CD4-positive, alpha-beta T cell (primary cell): ENCODE measurements at places on chromosomes 2 and 18. TPM values are rescaled to one million over a fixed set of nuclear protein-coding genes. Genes with fewer than 3 reads are reported as not detected.
A peak's percentile ranks its signal among the peaks of the same experiment; 100 is the strongest.

GRCh38 chr2:53670331-53670730 is 97.3 kb upstream of the CHAC2 start:
- H3K4me1 ChIP-seq, result no peaks in the 10 kb centered on the region
- peaks cover 6% of the 10 kb centered on the region for H3K36me3 ChIP-seq
- no peaks in the 10 kb centered on the region for H3K27me3 ChIP-seq

- DNase-seq, result no peak
- no peaks in the 10 kb centered on the region for H3K36me3 ChIP-seq
- no peaks in the 10 kb centered on the region for H3K27me3 ChIP-seq
- H3K27ac ChIP-seq, result no peak overlapping the region
- peaks cover 2% of the 10 kb centered on the region for H3K4me1 ChIP-seq
Measured at GRCh38 chr2:84534225-84534624, 17.9 kb downstream of the DNAH6 start.

GRCh38 chr2:37920570-37920969 is 4.5 kb upstream of the RMDN2 start:
- peaks cover 6% of the 10 kb centered on the region for H3K4me1 ChIP-seq
- H3K27me3 ChIP-seq, result peaks cover 2% of the 10 kb centered on the region
- no peak overlapping the region for H3K4me3 ChIP-seq
- H3K36me3 ChIP-seq, result no peaks in the 10 kb centered on the region

DNA sequence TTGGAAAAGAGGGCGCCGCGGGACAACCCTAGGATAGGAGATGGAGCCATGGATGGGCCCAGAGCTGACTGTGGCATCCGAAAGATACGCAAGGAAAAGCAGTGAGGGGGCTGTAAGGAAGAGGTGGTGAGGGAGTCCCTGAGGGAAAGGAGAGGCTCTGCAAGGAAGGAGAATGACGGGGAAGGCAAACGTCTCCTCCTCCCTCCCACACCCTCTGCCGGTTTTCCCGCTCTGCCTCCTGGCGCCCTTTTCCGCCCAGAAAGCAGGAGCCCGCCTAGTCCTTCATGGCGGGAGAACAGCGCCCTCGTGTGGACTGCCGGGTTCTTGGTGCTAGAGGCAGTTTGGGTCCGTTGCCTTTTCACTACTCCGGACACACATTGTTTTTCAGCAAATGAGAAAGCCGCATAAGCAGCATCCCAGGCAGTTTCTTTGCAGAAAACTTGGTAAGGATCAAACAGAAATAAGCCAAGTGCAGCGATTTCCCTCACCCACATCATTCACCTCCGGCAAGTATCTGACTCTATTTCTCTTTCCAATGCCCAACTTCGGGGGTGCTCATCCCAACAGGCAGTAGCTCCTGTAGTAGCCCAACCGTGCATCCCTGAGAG is 200.4 kb downstream of the INO80D start:
- no peaks in the 10 kb centered on the region for H3K36me3 ChIP-seq
- peaks cover 3% of the 10 kb centered on the region for H3K4me1 ChIP-seq
- no peak overlapping the region for H3K27ac ChIP-seq
- H3K4me3 ChIP-seq, result no peak overlapping the region
- H3K27me3 ChIP-seq, result peaks cover 10% of the 10 kb centered on the region
- peak; percentile 46 for DNase-seq

GRCh38 chr2:22826703-22827102 is 558.3 kb upstream of the KLHL29 start:
- H3K27ac ChIP-seq, result no peak overlapping the region
- no peaks in the 10 kb centered on the region for H3K27me3 ChIP-seq
- no peak overlapping the region for H3K4me3 ChIP-seq
- DNase-seq, result no peak
- H3K36me3 ChIP-seq, result no peaks in the 10 kb centered on the region
- H3K4me1 ChIP-seq, result no peaks in the 10 kb centered on the region

GRCh38 chr2:191705084-191705483 is 27.1 kb downstream of the NABP1 start:
- H3K4me1 ChIP-seq, result no peaks in the 10 kb centered on the region
- H3K36me3 ChIP-seq, result peaks cover 12% of the 10 kb centered on the region
- no peak overlapping the region for H3K27ac ChIP-seq
- H3K4me3 ChIP-seq, result no peak overlapping the region

DNA sequence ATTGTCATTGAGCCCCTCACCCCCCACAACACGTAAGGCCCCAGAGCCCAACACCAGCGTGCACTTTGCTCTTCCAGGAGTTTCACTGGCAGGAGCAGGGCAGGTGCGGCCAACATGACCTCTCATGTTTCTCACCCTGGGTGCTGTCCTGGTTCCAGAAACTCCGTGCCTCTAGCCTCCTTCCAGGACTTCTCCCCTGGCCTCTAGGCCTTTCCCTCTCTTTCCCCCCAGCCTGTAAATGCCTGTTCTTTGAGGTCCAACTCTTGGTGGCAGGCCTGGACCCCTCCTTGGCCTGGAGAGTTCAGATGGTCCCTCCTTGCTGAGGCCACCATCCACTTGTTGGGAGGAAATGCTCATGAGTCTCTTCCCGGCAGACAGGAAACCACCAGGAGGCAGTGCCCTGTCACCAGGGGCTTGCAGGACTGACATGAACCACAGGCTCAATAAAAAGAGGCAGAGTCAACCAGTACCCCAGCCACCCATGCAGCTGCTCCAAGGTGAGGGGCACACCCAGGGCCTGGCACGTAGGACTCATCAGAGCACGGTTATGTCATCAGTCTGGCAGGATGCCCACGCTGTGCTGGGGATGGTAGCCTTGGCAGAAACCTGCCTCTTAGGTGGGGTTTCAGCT is 1.5 kb downstream of the MALL start:
- peaks cover 39% of the 10 kb centered on the region for H3K27me3 ChIP-seq
- H3K4me1 ChIP-seq, result no peaks in the 10 kb centered on the region
- no peak for DNase-seq
- H3K36me3 ChIP-seq, result no peaks in the 10 kb centered on the region
- H3K27ac ChIP-seq, result no peak overlapping the region
- H3K4me3 ChIP-seq, result no peak overlapping the region

GRCh38 chr2:113135317-113135716 is 7.9 kb downstream of the IL1RN start:
- DNase-seq, result no peak
- H3K27me3 ChIP-seq, result no peaks in the 10 kb centered on the region
- no peak overlapping the region for H3K4me3 ChIP-seq
- no peak overlapping the region for H3K27ac ChIP-seq

DNA sequence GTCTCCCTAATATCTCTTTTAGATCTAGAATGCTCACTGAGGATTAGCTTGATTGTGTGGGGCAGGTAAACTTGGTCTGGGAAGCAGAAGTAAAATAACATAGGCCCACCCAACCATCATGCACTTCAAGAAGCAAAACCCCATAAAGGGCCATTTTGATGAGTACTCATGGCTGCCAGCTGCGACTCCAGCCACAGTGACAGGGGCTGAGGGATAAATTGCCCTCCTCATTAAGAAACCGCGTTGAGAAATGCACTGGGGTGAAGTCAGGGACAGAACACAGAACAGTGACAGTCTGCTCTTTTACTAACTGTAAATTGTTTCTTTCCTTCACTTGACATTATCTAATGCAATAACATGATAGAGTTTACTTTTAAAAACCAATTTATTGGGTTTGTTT is 60.2 kb downstream of the RND3 start:
- no peak overlapping the region for H3K27ac ChIP-seq
- no peaks in the 10 kb centered on the region for H3K36me3 ChIP-seq
- no peaks in the 10 kb centered on the region for H3K4me1 ChIP-seq
- no peaks in the 10 kb centered on the region for H3K27me3 ChIP-seq
- H3K4me3 ChIP-seq, result no peak overlapping the region

GRCh38 chr2:83584672-83585071 is 874.4 kb downstream of the SUCLG1 start:
- no peak overlapping the region for H3K4me3 ChIP-seq
- H3K36me3 ChIP-seq, result no peaks in the 10 kb centered on the region
- H3K27ac ChIP-seq, result no peak overlapping the region
- H3K4me1 ChIP-seq, result no peaks in the 10 kb centered on the region
- no peak for DNase-seq
- no peaks in the 10 kb centered on the region for H3K27me3 ChIP-seq

- H3K4me3 ChIP-seq, result no peak overlapping the region
- H3K4me1 ChIP-seq, result peaks cover 18% of the 10 kb centered on the region
- no peaks in the 10 kb centered on the region for H3K36me3 ChIP-seq
- no peak overlapping the region for H3K27ac ChIP-seq
Measured at GRCh38 chr2:12059616-12060441, 313.4 kb downstream of the LPIN1 start.

GRCh38 chr2:25617948-25618646 is 55.3 kb downstream of the DTNB start:
- H3K27ac ChIP-seq, result no peak overlapping the region
- H3K27me3 ChIP-seq, result no peaks in the 10 kb centered on the region
- peaks cover 3% of the 10 kb centered on the region for H3K36me3 ChIP-seq
- no peaks in the 10 kb centered on the region for H3K4me1 ChIP-seq
- H3K4me3 ChIP-seq, result no peak overlapping the region
- DNase-seq, result no peak

DNA sequence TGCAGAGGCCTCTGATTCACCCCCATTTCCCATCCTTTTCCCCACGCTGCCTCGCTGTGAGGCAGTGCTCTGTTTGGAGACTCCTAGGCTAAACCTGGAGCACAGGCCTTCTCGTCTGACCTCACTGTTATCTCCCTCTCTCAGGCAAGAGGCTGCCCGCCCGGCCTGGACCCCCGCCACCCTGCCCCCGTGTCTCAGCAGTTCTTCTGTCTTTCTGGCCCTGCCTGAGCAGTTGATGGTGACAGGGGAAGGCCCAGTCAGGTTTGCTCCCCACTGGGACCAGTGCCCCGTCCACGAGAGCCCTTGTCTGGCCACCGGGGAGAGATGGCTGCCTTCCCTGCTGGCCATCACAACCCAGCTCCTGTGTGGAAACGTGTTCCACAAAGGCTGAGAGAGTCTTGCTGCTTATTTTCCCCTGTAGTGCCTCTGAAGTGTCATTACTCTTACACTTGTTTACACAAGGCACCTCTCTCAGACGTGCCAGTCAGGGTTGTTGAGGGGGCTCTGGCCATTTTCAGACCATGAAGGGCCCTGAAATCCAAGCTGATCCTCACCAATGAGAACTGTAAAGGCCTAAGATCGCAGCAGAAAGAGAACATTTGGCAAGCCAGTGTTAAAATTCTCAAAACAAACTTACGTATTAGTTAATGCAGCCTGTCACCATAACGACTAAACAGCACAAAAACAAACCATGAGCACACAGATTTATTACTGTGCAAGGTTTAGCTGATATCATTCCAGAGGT is 210.9 kb downstream of the NDUFA10 start:
- no peak overlapping the region for H3K4me3 ChIP-seq
- no peaks in the 10 kb centered on the region for H3K27me3 ChIP-seq
- no peak for DNase-seq
- no peak overlapping the region for H3K27ac ChIP-seq
- H3K36me3 ChIP-seq, result no peaks in the 10 kb centered on the region

GRCh38 chr2:117378653-117379052 is 435.8 kb upstream of the DDX18 start:
- no peak overlapping the region for H3K4me3 ChIP-seq
- H3K27ac ChIP-seq, result no peak overlapping the region
- DNase-seq, result no peak
- no peaks in the 10 kb centered on the region for H3K27me3 ChIP-seq
- no peaks in the 10 kb centered on the region for H3K36me3 ChIP-seq
- H3K4me1 ChIP-seq, result no peaks in the 10 kb centered on the region

DNA sequence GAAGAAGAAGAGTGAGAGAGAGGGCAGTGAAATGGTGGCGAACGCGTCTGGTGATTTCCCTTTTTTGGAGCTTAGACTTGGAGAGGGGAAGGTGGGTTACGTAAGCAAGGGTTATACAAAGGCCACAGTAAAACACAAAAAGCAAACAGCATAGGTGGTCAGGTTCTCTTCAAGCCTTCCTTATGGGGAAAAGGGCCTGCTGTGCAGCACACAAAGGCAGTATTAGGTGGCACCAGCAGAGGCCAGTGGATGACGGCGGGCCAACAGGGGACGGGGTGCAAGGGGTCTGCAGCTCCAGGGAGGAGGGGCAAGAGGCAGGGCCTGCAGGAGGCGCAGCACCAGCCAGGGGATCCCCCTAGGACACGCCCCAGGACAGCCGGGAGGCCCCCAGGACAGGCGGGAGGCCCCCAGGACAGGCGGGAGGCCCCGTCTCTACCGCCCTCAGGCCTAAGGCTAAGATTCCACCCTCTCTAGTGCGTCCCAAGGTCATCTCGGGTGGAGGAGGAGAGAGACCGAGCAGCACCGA is 32.6 kb upstream of the NPC1 start:
- peaks cover 30% of the 10 kb centered on the region for H3K27me3 ChIP-seq
- H3K4me3 ChIP-seq, result peak overlapping the region; percentile 39
- no peaks in the 10 kb centered on the region for H3K36me3 ChIP-seq
- no peak for DNase-seq

GRCh38 chr2:222884805-222885424 is 24.1 kb downstream of the ACSL3 start:
- H3K4me1 ChIP-seq, result no peaks in the 10 kb centered on the region
- H3K27ac ChIP-seq, result no peak overlapping the region
- H3K36me3 ChIP-seq, result no peaks in the 10 kb centered on the region
- DNase-seq, result no peak
- H3K4me3 ChIP-seq, result no peak overlapping the region

GRCh38 chr2:28915939-28916338 is 21.5 kb downstream of the WDR43 start:
- peaks cover 48% of the 10 kb centered on the region for H3K36me3 ChIP-seq
- no peak for DNase-seq
- H3K27ac ChIP-seq, result no peak overlapping the region
- H3K27me3 ChIP-seq, result no peaks in the 10 kb centered on the region
- no peaks in the 10 kb centered on the region for H3K4me1 ChIP-seq

- no peaks in the 10 kb centered on the region for H3K4me1 ChIP-seq
- H3K4me3 ChIP-seq, result no peak overlapping the region
- H3K27me3 ChIP-seq, result no peaks in the 10 kb centered on the region
- no peak overlapping the region for H3K27ac ChIP-seq
- DNase-seq, result no peak
Measured at GRCh38 chr18:59959073-59959472, 59.3 kb downstream of the PMAIP1 start.

GRCh38 chr2:191791953-191792560 is 54.8 kb downstream of the CAVIN2 start:
- H3K36me3 ChIP-seq, result no peaks in the 10 kb centered on the region
- H3K4me1 ChIP-seq, result no peaks in the 10 kb centered on the region
- DNase-seq, result no peak
- no peak overlapping the region for H3K27ac ChIP-seq
- H3K27me3 ChIP-seq, result peaks cover 8% of the 10 kb centered on the region

SLC4A1AP gene
- 15.3 TPM for total RNA-seq

WDPCP gene
- 9.9 TPM for total RNA-seq

ABCA12 gene
- total RNA-seq, result not detected

DSG1 gene
- total RNA-seq, result not detected

TMBIM1 gene
- 102 TPM for total RNA-seq

UCN gene
- 2.3 TPM for total RNA-seq

NEDD4L gene
- 11.2 TPM for total RNA-seq

GLI2 gene
- total RNA-seq, result not detected

CYP27A1 gene
- not detected for total RNA-seq

STPG4 gene
- not detected for total RNA-seq

SERPINB10 gene
- total RNA-seq, result not detected

IL36A gene
- 0.47 TPM for total RNA-seq

CHAC2 gene
- 0.85 TPM for total RNA-seq

MOB1A gene
- 159 TPM for total RNA-seq

LHCGR gene
- not detected for total RNA-seq

CDH2 gene
- not detected for total RNA-seq

HOXD11 gene
- total RNA-seq, result not detected
